ENCODE measurements at places on chromosomes 16 and 17. TPM values are rescaled to one million over a fixed set of nuclear protein-coding genes. Genes with fewer than 3 reads are reported as not detected.

- H3K4me1 ChIP-seq: peaks cover 5% of the 10 kb centered on the region
- H3K4me3 ChIP-seq: peak overlapping the region; percentile 35
- peak overlapping the region; percentile 3 for H3K27ac ChIP-seq
- DNase-seq: no peak
- H3K36me3 ChIP-seq: peaks cover 12% of the 10 kb centered on the region
Measured at GRCh38 chr16:14635395-14636165, 2.8 kb downstream of the BFAR start.

DNA sequence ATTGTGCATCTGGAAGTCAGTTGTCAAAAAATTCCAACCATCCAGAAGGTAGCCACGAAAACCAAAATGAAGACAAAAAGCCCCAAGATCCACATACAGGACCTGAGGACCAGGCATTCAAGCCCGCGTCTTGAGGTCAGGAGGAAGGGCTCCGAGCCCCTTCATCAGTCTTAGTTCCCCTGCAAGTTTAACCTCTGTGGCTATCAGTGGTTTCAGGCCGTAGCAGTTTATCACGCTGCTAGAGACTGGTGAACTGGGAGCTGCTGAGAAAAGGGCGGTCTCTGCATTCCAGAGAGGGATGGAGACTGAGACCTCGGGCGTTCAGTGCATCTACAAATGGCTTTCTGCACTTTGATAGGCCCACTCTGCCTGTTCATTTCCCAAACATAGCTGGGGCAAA is 70.6 kb downstream of the IRF8 start:
- peaks cover 6% of the 10 kb centered on the region for H3K36me3 ChIP-seq
- H3K4me1 ChIP-seq: no peaks in the 10 kb centered on the region
- H3K27me3 ChIP-seq: no peaks in the 10 kb centered on the region
- no peak overlapping the region for H3K27ac ChIP-seq

- no peak overlapping the region for H3K27ac ChIP-seq
- no peak for DNase-seq
- H3K4me1 ChIP-seq: peaks cover 6% of the 10 kb centered on the region
- no peak overlapping the region for H3K4me3 ChIP-seq
Measured at GRCh38 chr16:72987480-72987901, 60.4 kb downstream of the ZFHX3 start.

- H3K36me3 ChIP-seq: no peaks in the 10 kb centered on the region
- H3K27me3 ChIP-seq: no peaks in the 10 kb centered on the region
- H3K4me3 ChIP-seq: no peak overlapping the region
Measured at GRCh38 chr17:17344507-17345293, 41.5 kb downstream of the NT5M start.

The C16orf92 gene
- total RNA-seq: not detected

DNA sequence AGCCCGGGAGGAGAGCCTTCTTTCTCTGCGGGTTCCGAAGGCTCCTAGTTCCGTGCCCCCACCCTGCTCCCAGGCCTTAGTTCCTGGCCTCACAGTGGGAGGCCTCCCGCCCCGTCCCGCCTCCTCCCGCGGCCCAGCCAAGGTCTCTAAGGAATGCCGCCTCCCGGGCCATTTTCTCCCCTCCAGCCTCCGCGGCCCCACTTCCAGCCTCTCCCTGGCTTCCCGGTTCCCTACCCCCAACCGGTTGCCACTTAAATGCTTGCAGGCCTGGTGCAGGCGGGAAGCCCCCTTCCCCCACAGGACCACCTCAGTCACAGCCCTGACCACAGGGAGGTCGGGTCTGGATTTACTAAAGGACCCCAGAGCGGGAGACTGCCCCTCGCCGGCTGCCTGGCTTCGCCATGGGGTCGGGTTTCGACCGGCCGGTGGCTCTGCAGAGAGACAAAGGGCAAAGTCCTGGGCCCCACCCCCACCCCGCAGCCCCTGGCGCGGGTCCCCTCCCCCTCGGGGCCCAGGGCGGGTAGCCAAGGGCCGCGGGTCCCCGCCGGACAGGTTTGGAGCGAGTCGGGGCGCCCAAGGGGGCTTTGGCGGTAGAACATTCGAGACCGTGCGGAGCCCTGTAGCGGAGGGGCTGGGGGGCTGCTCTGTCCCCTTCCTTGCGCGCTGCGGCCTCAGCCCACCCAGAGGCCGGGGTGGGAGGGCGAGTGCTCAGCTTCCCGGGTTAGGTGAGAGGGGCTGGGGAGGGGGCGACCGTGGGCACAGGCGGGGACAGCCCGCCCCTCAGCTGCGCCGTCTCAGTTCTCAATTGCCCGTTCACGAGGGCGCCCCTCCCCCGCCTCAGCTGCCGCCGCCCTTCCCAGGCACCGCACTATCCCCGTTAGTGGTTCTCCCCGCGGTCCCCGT is 16.4 kb downstream of the IGF2BP1 start:
- H3K27ac ChIP-seq: peak overlapping the region; percentile 96
- DNase-seq: peak; percentile 94
- H3K4me1 ChIP-seq: peaks cover 18% of the 10 kb centered on the region
- peaks cover 46% of the 10 kb centered on the region for H3K36me3 ChIP-seq

The PERCC1 gene
- not detected for total RNA-seq

DNA sequence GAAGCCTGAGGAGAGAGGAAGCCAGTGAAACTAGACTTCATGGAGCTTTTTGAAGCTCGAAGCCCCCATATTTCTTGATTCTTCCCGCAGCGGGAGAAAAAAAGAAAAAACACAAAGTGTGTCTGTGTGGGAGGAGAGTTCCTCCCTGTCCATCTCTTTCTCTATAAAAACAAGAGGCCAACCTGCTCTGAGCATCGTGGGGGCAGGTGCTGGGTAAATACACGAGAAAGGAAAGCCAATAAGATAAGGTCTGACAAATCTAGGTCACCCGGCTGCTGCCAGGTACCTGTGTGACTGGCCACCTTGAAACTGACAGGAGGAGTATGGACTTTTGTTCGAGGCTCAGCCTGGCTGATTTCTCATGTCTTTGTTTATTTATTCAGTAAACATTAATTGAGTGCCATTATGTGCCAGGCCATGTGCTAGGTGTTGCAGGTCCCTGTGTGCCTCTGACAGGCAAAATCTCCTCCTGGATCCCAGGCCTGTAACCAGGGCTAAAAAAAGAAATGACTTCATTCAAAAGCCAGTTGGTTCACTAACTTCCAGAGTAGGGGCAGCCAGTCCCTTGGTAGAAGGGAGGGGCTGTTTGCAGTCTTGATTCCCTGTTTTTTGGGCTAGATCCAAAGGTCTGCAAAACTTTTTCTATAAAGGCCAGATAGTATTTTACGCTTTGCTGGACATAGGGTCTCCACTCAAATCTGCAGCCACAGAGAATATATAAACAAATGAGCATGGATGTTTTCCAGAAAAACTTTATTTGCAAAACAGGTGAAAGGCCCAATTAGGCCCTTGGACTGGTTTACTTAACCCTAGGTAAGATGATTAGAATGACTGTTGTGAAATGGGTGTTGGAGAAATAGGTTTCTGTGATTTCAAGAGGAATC is 35.6 kb downstream of the YPEL2 start:
- peaks cover 12% of the 10 kb centered on the region for H3K4me1 ChIP-seq
- H3K27me3 ChIP-seq: no peaks in the 10 kb centered on the region
- no peaks in the 10 kb centered on the region for H3K36me3 ChIP-seq

DNA sequence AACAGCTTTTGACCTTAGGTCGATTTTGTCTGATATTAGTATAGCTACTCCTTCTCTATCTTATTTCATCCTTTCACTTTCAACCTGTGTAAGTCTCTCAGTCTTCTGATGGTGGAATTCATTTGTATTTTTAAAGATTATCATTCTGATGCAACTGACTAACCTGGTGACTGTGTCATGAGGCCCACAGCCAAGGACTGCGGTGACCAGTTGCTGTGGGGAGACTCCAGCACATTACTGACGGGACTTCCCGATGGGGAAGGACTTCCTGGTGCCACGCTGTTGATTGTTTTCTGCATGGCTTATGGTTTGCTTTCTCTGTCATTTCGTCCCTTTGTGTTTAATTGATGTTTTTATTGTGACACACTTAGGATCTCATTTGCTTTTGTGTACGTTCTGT is 34.2 kb downstream of the RMI2 start:
- H3K36me3 ChIP-seq: no peaks in the 10 kb centered on the region
- no peak overlapping the region for H3K4me3 ChIP-seq
- no peak overlapping the region for H3K27ac ChIP-seq
- no peak for DNase-seq

GRCh38 chr17:10585529-10585928 is 36.1 kb upstream of the MYH2 start:
- no peaks in the 10 kb centered on the region for H3K36me3 ChIP-seq
- no peaks in the 10 kb centered on the region for H3K4me1 ChIP-seq
- no peak for DNase-seq
- no peak overlapping the region for H3K4me3 ChIP-seq

- no peak for DNase-seq
- no peak overlapping the region for H3K4me3 ChIP-seq
- no peak overlapping the region for H3K27ac ChIP-seq
- H3K27me3 ChIP-seq: no peaks in the 10 kb centered on the region
Measured at GRCh38 chr17:36888236-36888951, 48.9 kb upstream of the LHX1 start.

DNA sequence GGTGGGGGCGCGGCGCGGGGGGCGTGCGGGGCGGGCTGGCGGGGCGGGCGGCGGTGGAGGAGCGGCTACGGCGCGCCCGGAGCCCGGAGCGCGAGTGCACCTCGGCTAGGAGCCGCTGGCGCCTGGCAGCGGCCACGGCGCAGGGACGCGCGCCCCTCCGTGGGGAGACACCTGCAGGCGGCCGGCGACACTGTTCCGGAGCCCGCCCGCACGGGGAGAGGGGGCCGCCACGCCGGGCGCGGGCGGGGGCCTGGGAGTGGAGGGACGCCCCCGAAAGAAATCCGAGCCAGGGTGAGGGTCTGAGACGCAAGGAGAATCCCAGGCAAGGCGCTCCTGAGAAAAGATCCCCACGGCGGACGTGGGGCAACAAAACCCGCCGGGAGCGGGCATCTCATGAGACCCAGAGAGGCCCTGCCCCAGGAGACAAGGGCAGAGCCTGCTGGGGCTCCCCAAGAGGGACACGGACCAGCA is at the start of gene GSG1L:
Gene GSG1L (minus strand): TSS at position 124 of the 471 bp plus-strand sequence. CDS start 290 bp downstream, outside the sequence.
- peaks cover 18% of the 10 kb centered on the region for H3K27me3 ChIP-seq
- H3K36me3 ChIP-seq: no peaks in the 10 kb centered on the region
- H3K27ac ChIP-seq: no peak within 1 kb of the TSS
- peak within 1 kb of the TSS; percentile 56 for H3K4me3 ChIP-seq

- H3K27ac ChIP-seq: no peak within 1 kb of the TSS
- peak within 1 kb of the TSS; percentile 62 for H3K4me3 ChIP-seq
- peak; percentile 92 for DNase-seq
- peaks cover 10% of the 10 kb centered on the region for H3K27me3 ChIP-seq
- peaks cover 33% of the 10 kb centered on the region for H3K4me1 ChIP-seq
Measured at GRCh38 chr17:29005936-29006511, at the start of gene SEZ6. Gene SEZ6 (minus strand): TSS chr17:29006033. CDS start chr17:29005869, 164 bp downstream.

The CCL5 gene
- total RNA-seq: not detected

The MYL11 gene
- total RNA-seq: 1.4 TPM

The CDH13 gene
- total RNA-seq: 1.5 TPM

GRCh38 chr16:83409347-83409746 is 398.4 kb upstream of the HSBP1 start:
- H3K4me1 ChIP-seq: no peaks in the 10 kb centered on the region
- DNase-seq: no peak
- no peak overlapping the region for H3K27ac ChIP-seq
- no peak overlapping the region for H3K4me3 ChIP-seq

- peak; percentile 53 for DNase-seq
- no peaks in the 10 kb centered on the region for H3K27me3 ChIP-seq
- H3K27ac ChIP-seq: no peak overlapping the region
- peak overlapping the region; percentile 98 for H3K4me3 ChIP-seq
- H3K36me3 ChIP-seq: peaks cover 39% of the 10 kb centered on the region
Measured at GRCh38 chr17:38798614-38799500, 499 bp downstream of the PIP4K2B start.

- H3K4me1 ChIP-seq: peaks cover 3% of the 10 kb centered on the region
- H3K27me3 ChIP-seq: no peaks in the 10 kb centered on the region
- H3K36me3 ChIP-seq: no peaks in the 10 kb centered on the region
Measured at GRCh38 chr17:64154717-64155116, 24.8 kb upstream of the ERN1 start.

GRCh38 chr16:74718140-74718539 is 17.5 kb upstream of the MLKL start:
- H3K36me3 ChIP-seq: no peaks in the 10 kb centered on the region
- no peaks in the 10 kb centered on the region for H3K27me3 ChIP-seq
- no peaks in the 10 kb centered on the region for H3K4me1 ChIP-seq
- H3K4me3 ChIP-seq: no peak overlapping the region

DNA sequence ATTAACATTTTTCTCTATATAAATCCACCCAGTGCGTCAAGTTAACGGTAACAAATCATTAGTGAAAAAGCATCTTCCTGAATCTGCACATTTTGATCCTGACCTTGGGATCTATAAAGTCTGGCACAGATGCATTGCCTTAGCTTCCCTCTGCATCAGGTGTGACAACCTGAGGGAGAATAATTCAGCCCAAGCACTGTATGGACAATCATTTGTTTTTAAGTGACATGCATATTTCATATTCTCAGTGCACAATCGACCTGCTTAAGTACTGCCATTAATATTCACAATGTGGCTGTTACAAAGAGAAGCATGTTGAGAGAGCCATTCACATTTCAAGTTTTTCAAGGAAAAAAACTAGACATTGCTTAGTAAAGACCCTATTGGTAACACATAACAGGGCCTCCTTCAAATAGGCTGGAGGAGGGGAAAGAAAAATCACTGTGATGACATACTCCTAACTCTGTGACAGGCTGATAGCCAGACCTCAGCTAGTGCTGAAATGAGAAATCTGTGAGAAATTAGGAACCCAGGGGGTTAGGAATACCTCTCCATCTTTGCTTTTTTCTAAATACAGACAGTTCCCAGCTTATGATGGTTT is 505.3 kb upstream of the CDH5 start:
- H3K4me1 ChIP-seq: no peaks in the 10 kb centered on the region
- no peaks in the 10 kb centered on the region for H3K27me3 ChIP-seq
- peaks cover 11% of the 10 kb centered on the region for H3K36me3 ChIP-seq
- no peak overlapping the region for H3K4me3 ChIP-seq
- no peak for DNase-seq

The KRT16 gene
- not detected for total RNA-seq

The CPHXL2 gene
- total RNA-seq: not detected

The GAST gene
- not detected for total RNA-seq

The CLEC18B gene
- 0.37 TPM for total RNA-seq

The UBALD1 gene
- 81.7 TPM for total RNA-seq

The CDR2L gene
- total RNA-seq: 23.3 TPM

- H3K36me3 ChIP-seq: peaks cover 10% of the 10 kb centered on the region
- no peak overlapping the region for H3K4me3 ChIP-seq
- no peak overlapping the region for H3K27ac ChIP-seq
- no peaks in the 10 kb centered on the region for H3K4me1 ChIP-seq
- no peaks in the 10 kb centered on the region for H3K27me3 ChIP-seq
Measured at GRCh38 chr17:2964831-2965230, 98.6 kb downstream of the OR1D5 start.

GRCh38 chr17:41428591-41429291 is 4.4 kb upstream of the KRT37 start:
- no peaks in the 10 kb centered on the region for H3K36me3 ChIP-seq
- no peaks in the 10 kb centered on the region for H3K27me3 ChIP-seq
- DNase-seq: no peak
- H3K4me1 ChIP-seq: no peaks in the 10 kb centered on the region
- H3K27ac ChIP-seq: no peak overlapping the region
- no peak overlapping the region for H3K4me3 ChIP-seq

- no peaks in the 10 kb centered on the region for H3K4me1 ChIP-seq
- H3K36me3 ChIP-seq: peaks cover 8% of the 10 kb centered on the region
- H3K4me3 ChIP-seq: no peak overlapping the region
- H3K27me3 ChIP-seq: no peaks in the 10 kb centered on the region
Measured at GRCh38 chr17:75925912-75926311, 14.9 kb downstream of the FBF1 start.

The KRT31 gene
- not detected for total RNA-seq

- H3K27ac ChIP-seq: peak overlapping the region; percentile 80
- no peak overlapping the region for H3K4me3 ChIP-seq
- peaks cover 5% of the 10 kb centered on the region for H3K36me3 ChIP-seq
Measured at GRCh38 chr17:68733241-68734176, 132.3 kb upstream of the FAM20A start.

GRCh38 chr16:89330177-89330856 is 112.8 kb downstream of the ZNF778 start:
- peaks cover 4% of the 10 kb centered on the region for H3K4me1 ChIP-seq
- H3K36me3 ChIP-seq: peaks cover 4% of the 10 kb centered on the region
- peak; percentile 67 for DNase-seq
- H3K4me3 ChIP-seq: no peak overlapping the region

The KIF19 gene
- total RNA-seq: 0.18 TPM
